ENCODE measurements at places on chromosomes 7 and 10.

GRCh38 chr7:21500117-21500832 is 42.6 kb upstream of the DNAH11 start:
- DNase-seq = no peak

GRCh38 chr10:70462349-70462984 is 16.1 kb upstream of the PALD1 start:
- peak; percentile 81 for DNase-seq

- DNase-seq = no peak
Observed at GRCh38 chr7:142308326-142308725, 50.5 kb upstream of the PRSS58 start.

DNA sequence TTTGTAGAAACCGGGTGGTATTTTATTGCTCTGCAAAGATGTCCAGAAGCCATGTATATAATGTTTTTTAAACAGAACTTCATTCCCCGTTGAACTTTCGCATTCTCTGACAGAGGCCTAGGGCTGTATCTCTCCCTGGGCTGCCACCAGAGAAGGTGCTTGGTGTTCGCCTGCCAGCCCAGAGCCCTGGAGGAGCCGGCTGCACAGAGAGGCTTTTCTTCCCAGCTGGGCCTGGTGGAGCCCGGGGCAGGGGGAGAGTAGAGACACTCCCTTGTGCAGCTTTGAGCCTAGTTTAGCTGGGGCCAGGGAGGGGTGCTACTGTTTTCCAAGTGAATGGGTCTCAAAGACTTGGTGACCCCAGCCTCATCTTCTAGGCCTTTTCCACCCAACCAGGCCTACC is 13.6 kb upstream of the TRIM8 start:
- no peak for DNase-seq

- no peak for DNase-seq
Observed at GRCh38 chr10:49333192-49333591, 34.2 kb downstream of the C10orf71 start.

- no peak for DNase-seq
Observed at GRCh38 chr10:132507956-132508490, 29.6 kb upstream of the INPP5A start.

DNA sequence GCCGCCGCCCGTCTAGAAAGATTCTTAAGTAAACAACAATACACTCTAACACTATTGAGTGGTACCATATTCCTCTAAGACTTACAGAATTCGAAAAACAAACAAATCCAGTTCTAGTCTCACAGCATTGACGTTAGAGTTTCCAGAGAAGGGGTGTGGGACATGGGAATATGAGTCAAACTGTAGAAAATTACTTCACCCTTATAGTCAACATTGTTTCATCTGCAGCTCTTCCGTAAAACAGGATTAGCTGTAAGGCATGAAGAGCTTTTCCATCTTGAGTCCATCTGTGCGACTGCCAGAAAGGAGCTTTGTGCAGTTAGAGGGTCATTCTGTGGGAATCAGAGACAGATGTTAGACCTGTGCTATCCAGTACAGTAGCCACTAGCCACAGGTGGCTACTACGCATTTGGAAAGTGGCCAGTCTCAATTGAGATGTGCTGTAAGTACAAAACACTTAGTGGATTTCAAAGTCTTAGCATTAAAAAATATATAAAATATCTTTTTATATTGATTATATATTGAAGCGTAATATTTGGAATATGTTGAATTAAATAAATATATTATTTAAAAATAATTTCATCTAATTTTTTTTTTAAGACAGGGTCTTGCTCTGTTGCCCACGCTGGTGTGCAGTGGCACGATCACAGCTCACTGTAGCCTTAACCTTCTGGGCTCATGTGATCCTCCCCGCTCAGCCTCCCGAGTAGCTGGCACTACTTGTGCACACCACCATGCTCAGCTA is 79.8 kb upstream of the MPP7 start:
- DNase-seq = no peak

GRCh38 chr7:2360796-2361195 is 6.2 kb downstream of the EIF3B start:
- DNase-seq = no peak

DNA sequence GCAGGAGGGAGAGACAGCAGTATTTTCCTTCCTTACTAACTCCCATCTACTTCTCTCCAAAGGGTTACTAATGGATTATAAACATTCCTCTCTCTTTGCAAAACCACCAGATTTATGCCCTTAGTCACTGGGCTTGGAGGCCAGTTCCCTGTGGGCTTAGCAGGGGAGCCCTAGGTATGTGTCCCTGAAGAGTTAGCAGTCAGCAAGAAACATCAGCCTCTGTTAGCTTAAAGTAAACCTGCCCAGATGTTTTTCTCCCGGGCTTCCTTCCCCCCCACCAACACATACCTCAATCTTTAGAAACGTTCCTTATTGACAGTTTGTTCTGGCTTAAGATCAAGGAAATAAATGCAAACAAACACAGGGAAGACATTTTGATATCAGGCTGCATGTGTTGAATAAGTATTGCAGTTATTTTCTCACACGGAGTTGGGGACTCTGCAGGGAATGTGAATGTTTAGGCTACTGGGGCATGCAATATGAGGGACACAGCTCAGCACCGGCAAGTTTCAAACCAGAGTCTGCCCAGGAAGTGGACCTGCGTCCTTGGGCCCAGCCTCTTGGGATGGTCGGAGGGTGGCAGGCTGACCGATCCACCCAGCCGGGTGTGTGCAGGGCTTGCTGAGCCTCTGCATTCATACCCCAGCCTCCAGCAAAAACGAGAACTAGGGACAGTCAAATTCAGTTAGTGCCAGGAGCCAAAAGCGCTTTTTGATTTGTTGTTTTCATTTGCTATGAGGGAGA is 252.0 kb upstream of the GRB10 start:
- no peak for DNase-seq

- DNase-seq = no peak
Observed at GRCh38 chr10:132001238-132001972, 19.7 kb upstream of the BNIP3 start.

- no peak for DNase-seq
Observed at GRCh38 chr7:44486693-44487092, 3.8 kb downstream of the NUDCD3 start.

DNA sequence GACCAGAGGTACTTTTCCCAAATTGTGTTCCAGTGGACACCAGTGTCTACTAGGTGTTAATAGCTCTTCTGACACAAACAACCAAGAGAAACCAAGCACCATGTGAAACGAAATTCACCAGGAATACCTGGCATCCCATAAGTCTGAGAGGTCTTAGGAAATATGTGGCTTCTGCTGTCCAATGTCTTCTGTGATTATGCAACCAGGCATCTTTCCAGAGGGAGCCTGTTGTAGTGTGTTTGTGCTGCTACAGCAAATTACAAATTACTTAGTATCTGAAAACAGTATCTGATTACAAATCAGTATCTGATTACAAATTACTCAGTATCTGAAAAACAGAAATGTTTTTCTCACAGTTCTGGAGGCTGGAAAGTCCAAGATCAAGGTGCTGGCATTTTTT is 133.6 kb upstream of the NPVF start:
- no peak for DNase-seq

- DNase-seq = no peak
Observed at GRCh38 chr7:97479740-97480290, 252.1 kb upstream of the TAC1 start.

DNA sequence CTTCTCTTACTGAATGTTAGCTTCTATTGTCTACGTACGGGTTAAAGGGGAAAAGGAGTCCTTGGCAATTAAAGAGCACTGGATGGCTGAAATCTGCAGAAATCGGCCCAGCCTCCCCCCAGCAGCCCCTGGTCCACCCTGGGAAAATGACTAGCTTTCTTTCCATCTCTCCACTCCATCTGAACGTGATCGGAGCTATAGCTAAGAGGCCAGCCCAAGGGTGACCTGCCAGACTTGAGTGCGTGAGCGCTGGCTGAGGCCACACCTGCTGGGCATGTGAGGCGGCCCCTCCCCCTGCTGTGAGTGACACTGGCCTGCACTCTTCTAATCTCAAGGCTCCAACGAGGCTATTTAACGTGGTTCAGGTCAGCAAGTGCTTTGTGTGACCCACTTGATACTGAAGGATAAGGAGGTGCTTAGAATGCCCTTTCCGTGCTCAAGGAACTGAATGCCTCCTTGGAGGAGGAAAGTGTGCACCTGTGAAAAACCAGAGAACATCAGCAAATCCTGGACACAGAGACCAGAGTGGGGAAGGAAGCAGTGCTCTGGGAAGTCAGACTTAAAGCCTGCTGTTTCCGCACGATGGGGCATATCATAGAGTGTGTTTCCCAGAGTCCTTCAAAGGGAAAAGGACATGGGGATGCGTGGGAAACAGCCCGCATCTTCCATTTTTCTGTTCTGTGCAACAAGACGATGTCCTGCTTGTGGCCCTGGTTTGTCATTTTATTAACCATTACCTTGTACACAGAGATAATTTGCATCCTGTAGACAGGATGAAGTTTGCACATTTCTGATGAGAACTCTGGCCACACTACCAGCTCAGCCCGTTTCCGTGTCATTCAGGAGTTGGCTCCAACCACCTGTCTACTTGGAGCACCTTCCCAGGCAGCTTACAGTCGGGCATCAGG is 12.5 kb upstream of the MNX1 start:
- no peak for DNase-seq

- DNase-seq = no peak
Observed at GRCh38 chr7:33645104-33645503, 260.2 kb upstream of the BMPER start.

DNA sequence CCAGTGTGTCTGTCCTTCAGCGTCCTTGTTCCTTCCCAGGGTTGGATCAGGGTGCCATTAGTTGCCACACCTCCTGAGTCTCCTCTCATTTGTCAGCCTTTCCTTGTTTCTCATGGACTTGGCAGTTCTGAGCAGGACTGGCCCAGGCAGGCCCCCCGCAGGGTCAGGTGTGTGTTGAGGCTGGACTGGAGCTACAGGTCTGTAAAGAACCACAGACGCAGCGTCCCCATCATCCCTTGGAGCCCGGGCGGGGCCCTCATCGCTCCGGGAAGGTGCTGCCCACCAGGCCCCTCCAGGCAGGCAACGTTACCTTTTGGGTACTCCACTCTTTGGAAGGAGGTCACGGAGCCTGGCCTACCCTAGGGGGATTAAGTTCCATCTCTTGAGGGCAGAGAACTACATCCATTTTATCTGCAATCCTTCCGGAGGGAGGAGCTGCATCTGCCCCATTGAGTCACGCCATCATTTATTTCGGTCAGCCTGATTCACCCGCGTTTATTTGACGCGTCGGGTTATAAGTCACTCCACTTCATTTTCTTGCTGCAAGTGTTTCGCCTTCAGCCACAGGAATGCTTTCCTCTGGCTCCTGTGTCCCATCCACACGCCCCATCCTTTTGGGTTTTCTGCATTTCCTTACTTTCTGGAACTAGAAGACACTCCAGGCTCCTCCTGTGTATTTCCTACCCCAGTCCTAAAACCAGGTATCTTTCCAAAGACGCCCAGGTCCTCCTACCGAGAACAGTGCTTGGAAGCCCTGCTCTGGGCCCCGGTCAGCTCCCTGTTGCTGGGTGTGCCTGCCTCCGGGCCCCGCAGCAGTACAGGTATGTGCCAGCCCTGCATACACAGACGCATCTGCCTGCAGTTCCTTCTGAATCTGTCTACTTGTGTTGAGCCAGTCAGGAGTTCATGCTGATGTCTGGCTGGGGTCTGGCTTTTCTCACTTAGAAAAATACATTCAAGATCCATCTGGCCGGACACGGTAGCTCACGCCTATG is 141.9 kb downstream of the MAD1L1 start:
- no peak for DNase-seq

GRCh38 chr7:20354610-20355528 is 24.2 kb downstream of the ITGB8 start:
- no peak for DNase-seq

DNA sequence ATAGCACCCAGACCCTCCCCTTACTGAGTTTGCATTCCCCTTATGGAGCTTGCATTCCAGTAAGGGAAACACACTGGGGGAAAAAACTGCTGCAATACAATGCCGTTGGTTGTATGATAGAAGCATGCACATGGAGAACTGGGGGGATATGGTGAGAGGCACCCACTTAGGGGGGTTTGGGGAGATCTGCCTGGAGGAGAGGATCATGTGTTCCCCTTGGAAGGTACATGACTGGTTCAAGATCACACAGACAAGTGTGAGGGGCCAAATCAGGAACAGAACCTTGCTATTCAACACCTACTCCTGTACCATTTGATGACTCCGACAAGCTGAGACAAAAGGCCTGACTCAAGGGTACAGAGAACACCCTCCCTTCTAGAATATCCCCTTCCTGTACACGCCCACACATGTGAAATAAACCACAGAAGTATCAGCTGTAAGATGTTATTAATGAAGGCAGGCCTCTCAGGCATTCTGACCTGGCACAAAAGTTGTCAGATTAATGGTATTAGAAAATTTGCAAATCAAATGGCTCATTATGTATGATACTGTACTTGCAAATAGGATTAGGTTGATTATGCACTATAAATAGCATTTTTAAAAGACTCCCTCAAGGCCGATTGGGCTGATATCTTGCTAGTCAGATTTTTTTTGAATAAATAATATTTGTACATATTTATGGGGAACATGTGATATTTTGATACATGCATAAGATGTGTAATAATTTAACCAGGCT is 122.2 kb downstream of the NPY start:
- DNase-seq = no peak

- no peak for DNase-seq
Observed at GRCh38 chr10:95542761-95543160, 18.4 kb downstream of the SORBS1 start.

- DNase-seq = no peak
Observed at GRCh38 chr7:107387128-107387527, 82.7 kb upstream of the GPR22 start.

GRCh38 chr10:19021162-19021561 is 27.4 kb upstream of the MALRD1 start:
- no peak for DNase-seq

DNA sequence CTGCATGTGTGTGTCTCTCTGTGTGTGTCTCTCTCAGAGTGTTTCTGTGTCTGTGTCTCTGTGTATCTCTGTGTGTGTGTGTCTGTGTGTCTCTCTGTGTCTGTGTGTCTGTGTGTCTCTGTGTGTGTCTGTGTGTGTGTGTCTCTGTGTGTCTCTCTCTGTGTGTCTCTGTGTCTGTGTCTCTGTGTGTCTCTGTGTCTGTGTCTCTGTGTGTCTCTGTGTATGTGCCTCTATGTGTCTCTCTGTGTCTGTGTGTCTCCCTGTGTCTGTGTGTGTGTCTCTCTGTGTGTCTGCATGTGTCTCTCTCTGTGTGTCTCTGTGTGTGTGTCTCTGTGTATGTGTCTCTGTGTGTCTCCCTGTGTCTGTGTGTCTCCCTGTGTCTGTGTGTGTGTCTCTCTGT is 44.8 kb upstream of the C10orf71 start:
- DNase-seq = no peak

- DNase-seq = no peak
Observed at GRCh38 chr7:39712751-39713150, 89.4 kb downstream of the RALA start.
